ENCODE measurements at places on chromosomes 7 and 10.

DNA sequence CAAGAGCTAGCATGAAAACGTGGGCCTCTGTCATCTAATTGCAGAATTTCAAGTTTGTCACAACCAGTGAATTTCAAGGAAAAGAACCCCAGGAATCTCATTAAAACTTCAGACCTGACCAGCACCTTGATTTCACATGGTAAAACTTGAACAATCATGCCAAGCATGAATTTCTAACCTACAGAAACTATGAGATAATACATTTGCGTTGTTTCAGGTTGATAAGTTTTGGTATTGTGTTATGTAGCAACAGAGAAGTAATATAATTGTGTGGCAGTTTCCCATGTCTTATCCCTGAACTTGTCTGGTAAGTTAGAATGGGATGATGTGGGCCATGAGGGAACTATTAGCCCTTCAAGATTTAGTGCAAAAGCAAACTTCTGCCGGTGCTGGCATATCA lies 530.1 kb downstream of the ANKRD7 start:
- DNase-seq = no peak

DNA sequence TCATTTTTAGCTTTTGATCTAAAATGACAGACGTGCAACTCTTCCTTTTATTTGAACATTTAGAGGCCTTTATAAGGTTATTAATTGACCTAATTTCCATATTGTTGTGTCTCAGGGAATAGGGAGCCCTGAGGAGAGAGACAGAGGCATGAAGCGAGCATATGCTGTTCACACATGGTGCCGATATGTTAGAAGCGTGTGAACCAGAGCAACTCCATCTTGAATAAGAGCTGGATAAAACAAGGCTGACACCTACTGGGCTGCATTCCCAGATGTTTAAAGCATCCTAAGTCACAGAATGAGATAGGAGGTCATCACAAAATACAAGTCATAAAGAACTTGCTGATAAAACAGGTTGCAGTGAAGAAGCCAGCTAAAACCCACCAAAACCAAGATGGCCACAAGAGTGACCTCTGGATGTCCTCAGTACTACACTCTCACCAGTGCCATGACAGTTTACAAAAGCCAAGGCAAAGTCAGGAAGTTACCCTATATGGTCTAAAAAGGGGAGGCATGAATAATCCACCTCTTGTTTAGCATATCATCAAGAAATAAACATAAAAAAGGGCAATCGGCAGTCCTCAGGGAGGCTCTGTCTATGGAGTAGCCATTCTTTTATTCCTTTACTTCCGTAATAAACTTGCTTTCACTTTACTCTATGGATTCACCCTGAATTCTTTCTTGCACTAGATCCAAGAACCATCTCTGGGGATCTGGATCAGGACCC lies 80.1 kb downstream of the SEC61G start:
- DNase-seq = no peak

DNA sequence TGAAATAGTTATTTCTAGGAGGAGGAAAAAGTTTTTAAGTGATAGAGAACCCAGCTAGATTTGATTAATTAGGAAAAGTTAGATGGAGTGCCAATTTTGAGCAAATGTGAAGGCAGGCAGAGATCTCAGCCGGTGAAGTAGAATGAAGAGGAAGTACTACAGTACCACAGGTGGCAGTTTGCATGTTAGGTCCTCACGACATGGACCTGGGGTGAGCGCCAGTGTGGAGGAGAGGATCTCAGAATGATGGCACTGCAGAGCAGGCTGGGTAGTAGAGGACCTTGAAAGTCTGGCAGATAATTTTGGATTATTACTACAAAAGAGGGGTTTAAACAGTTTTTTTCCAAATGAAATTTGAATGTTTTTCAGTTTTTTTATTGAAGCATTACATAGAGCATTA lies 81.1 kb downstream of the GNAI1 start:
- no peak for DNase-seq

DNA sequence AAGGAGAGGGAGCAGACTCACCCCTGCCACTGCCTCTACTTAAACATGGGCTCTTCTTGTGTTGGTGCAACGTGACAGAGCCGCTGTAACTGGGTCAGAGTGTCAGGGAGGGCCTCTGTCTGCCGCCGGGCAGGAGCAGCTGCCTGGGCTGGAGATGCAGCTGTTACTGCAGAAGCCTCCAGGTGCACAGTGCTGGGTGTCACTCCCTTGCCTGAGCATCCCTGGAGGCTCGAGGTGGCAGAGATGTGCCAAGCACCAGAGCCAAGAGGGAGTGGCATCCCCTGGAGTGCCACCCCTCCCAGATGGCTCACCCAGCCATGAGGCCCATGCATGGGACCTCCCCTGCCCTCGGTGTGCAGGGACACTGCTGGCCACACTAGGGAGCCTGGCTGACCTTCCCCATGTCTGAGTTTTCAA lies 145.7 kb downstream of the PRPF18 start:
- DNase-seq = no peak

- no peak for DNase-seq
Observed at GRCh38 chr7:135330088-135330487, 96.5 kb downstream of the STRA8 start.

GRCh38 chr7:145263886-145264285 lies 428.0 kb upstream of the TPK1 start:
- DNase-seq = no peak

GRCh38 chr10:76190634-76191270 lies 759.3 kb downstream of the LRMDA start:
- no peak for DNase-seq

- no peak for DNase-seq
Observed at GRCh38 chr10:47143072-47143471, 156.9 kb upstream of the GDF10 start.

DNA sequence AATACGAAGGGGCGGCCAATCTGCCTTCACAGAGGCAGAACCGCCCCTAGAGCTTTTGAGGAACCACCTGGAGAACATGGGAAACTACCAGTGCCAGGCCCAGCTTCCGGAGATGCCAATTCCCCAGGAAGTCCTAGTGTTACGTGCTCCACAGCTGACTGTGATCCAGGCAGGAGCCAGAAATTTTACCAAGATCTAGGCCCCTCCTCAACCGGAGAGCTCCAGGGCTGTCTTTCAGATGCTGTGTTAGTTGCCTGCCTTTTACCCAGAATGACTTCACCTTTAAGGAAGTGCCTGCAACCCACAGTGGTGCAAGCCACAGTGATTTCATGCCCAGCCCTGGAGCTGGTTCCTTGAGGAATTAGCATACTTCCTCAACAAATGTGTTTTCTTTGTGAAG lies 62.9 kb downstream of the ELMO1 start:
- DNase-seq = no peak

DNA sequence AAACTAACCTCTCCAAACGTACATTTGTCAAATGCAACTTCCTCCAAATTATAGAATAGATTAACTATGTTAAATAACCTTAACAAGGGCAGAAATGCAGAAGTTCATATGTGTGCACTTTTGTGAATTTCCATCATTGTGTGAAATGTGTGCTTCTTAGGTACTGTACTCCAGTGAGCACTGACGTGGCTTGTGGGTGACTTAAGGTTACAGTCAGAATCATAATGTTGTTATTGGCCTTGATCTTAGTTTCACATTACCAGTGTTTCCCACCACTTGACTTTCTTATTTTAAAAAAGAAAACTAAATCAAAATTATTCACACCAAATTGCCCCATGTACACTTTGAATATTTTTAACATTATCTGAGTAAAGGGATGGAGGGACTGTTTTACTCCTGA lies 155.1 kb upstream of the FZD8 start:
- DNase-seq = no peak

- DNase-seq = no peak
Observed at GRCh38 chr7:131425992-131426391, 98.3 kb downstream of the MKLN1 start.

DNA sequence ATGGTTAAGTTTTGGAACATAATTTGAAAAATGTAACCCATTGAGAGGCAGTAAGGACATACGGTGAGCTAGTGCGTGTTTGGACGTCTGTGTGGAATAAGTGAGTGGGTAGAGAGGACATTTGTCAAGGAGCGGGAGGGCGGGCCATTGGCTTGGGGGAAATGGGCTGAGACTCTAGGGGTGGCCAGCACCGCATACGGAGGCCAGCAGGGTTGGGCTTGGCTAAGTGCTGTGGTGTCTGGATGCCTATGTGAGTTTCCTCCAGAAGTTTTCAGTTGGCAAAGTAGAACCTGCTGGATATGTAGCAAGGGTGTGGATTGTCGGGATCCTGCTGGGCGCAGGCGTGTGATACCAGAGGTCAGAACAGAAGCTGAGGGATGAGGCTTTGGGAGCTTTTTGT lies 103.0 kb downstream of the TCF7L2 start:
- no peak for DNase-seq

GRCh38 chr10:33306126-33306525 lies 28.3 kb downstream of the NRP1 start:
- no peak for DNase-seq

- DNase-seq = no peak
Observed at GRCh38 chr7:1431226-1431625, 28.0 kb downstream of the MICALL2 start.

GRCh38 chr10:86295351-86295750 lies 71.2 kb downstream of the GRID1 start:
- DNase-seq = no peak

- DNase-seq = no peak
Observed at GRCh38 chr10:2925631-2926030, 141.7 kb upstream of the PFKP start.

DNA sequence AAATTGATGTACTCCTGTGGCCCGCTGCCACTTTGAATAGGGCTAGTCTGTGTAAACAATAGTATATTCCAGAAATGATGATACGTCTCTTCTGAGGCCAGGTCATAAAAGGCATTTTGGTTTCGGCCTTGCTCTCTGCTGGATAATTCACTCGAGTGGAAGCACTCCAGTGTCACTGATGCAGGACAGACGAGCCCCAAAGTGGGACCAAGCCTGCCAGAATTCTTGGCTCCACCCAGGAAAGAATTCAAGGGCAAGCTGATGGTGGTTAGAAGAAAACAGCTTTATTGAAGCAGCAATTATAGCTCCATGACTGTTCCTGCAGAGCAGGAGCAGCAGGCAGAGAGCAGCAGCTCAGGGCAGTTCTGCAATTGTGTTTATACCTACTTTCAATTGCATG lies 717.6 kb downstream of the GRM8 start:
- no peak for DNase-seq

DNA sequence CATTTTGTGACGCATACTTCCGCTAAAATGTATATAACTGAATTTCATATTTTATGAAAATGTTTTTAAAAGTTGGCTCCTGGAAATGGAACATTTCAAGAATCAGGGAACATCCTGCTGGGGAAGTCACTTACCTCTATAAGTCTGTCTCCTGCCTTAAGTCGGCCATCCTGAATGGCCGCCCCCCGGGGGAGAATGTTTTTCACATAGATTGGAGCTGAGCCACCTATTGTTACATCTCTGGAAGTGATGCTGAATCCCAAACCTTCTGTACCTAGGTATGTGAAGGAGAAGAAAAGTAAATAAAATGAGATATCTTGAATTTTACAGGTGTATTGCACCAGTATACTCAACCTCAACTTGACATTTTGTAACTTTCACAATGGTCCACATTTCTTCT lies 437.3 kb downstream of the PARD3 start:
- no peak for DNase-seq

DNA sequence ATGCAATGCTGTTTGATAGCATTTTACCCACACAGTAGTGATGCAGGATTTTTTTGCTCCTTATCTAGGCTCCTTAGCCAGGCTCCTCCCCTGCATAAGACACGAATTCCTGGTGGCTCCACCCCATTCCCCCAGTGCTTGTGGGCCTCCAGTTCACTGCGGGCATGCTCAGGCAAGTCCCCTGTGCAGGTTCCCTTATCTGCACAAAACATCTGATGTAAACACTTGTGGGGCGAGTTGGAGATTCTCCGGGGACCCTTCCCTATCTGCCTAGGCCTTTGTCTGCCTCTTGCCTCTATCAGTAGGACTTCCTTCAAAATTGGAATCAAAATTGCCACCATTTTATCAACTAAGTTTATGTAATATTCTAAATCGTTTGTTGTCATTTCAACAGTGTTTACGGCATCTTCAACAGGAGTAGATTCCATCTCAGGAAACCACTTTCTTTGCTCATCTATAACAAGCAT lies 5.4 kb upstream of the STK17A start:
- DNase-seq = no peak

- no peak for DNase-seq
Observed at GRCh38 chr10:80598084-80598798, 60.5 kb downstream of the SH2D4B start.

GRCh38 chr10:21039721-21040120 lies 142.6 kb upstream of the NEBL start:
- no peak for DNase-seq

- no peak for DNase-seq
Observed at GRCh38 chr7:158165711-158166110, 421.9 kb downstream of the PTPRN2 start.

DNA sequence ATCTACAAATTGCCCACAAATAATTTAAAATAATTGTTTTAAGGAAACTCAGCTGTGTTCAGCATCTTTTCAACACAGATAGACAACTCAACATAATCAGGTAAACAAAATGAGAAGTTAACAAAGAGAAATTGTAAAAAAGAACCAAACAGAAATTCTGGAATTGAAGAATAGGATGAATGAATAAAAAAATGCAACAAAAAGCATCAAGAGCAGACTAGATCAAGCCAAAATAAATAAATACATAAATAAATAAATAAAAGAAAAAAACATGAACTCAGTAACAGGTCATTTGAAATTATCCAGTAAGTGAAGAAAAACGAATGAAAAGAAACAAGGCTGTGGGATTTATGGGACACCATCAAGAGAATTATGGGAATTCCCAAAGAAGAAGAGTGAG lies 94.0 kb upstream of the CDK6 start:
- no peak for DNase-seq

GRCh38 chr7:30252885-30253795 lies 31.3 kb upstream of the ZNRF2 start:
- DNase-seq = no peak

DNA sequence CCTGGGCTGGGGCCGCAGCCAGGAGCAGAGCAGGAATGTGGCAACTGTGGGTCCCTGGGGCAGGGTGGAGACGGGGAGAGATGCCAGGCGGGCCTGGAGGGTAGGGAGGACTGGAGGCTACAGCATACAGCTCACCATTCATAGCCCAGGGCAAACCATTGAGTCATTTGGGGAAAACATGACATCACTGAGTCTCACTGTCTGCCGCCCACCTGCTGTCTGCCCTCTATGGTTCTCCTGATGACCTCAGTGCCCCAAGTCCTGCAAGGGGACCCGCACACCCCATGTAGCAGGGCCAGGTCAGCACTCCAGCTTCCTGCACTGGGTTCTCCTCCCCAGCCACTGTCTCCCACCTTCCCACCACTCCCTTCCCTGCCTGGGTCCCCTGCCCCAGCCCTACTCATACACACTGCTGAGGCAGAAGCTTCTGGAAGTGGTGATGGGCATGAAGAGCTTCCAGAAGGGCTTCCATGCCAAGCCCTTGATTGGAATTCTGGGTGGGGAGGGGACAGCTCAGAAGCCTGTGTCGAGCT lies 10.4 kb downstream of the CHST3 start:
- DNase-seq = peak; percentile 61

- DNase-seq = no peak
Observed at GRCh38 chr10:96252730-96253129, 18.6 kb downstream of the BLNK start.

GRCh38 chr7:74606101-74606908 lies 51.2 kb upstream of the GTF2I start:
- DNase-seq = peak; percentile 38

Measured in stimulated activated CD4-positive, alpha-beta T cell treated with anti-CD3 and anti-CD28 coated beads, Interleukin-4, amount 100 ng/mL, for 4 hours (primary cell).